ENCODE measurements at places on chromosomes 12 and 14.
A peak's percentile ranks its signal among the peaks of the same experiment; 100 is the strongest.

- DNase-seq, result peak; percentile 94
Measured at GRCh38 chr14:49633640-49634546, 1.2 kb downstream of the DNAAF2 start.

DNA sequence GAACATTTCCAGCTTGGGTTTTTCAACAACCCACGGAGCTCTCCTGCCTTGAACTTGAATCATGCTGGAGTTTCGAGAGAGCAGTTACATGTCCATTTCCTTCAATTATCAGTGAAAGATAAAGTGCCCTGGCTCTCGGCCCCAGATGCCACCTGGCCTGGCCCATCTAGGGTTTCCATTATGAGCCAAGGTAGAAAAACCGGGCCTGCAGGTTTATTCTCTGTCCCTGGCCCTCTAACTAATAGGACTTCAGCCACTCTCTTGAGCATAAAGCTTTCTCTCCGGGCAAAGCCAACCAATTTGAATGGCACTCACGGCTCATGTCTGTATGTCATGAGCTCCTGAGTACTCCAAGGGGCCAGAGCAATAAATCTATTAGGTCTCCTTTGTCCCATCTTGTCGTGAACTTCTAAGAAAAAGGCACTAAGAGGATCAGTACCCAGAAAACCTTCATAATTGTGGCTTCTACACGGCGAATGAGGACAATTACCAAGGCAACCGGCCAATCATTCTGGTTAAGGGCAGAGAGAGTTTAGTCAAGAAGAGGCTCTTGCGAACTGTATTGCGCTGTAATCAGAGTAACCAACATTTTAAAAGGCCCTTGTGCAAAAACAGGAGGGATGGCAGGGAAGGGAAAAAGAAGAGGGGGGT lies 392.3 kb downstream of the MED13L start:
- DNase-seq, result no peak

GRCh38 chr14:105890474-105891220 lies 364.3 kb downstream of the TMEM121 start:
- DNase-seq, result no peak

- DNase-seq, result no peak
Measured at GRCh38 chr12:76113800-76114757, 29.6 kb upstream of the NAP1L1 start.

DNA sequence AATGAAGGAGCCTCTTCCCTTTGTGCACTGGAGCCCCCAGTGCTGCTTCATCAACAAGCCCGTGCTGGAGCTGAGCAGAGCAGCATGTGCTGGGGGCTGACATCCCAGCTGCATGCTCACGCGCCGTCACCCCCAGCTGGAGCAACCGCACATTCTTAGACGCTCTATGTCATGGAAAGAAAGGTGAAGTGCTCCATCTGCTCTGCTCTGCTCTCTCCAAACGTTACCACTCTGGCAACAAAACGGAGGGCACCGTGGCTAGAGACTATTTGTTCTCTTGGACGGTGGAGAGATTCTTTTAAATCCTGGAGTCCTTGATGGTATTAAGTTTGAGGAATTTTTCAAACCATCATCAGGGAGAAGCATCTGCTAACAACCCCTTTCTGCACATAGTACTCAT lies 208.4 kb downstream of the C12orf75 start:
- DNase-seq, result no peak

DNA sequence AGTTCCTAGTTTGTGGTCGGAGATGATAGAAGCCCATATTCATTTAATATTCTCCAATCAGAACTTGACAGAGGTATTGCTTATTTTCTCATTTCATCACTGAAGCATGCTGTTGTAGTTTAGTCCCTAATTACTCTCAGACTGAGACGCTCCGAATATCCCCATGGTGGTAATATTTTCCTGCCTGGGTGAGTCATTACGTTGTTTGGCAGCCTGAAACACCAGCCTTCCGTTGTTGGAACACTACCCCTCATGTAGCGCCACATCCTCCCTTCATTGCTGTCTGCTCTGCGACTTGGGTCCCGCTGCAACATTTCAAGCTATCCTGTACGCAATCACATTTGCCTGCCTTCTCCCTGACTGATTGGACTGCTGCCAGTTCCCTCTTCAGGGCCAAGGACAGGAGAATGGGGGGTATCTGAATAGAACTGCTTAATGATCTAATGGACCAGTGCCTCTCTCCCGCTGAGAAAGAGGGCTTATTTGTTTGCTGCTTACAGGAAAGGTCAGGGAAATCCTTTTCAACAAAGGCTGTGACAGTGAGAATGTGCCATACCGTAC lies 369.1 kb downstream of the NPAS3 start:
- peak; percentile 89 for DNase-seq

DNA sequence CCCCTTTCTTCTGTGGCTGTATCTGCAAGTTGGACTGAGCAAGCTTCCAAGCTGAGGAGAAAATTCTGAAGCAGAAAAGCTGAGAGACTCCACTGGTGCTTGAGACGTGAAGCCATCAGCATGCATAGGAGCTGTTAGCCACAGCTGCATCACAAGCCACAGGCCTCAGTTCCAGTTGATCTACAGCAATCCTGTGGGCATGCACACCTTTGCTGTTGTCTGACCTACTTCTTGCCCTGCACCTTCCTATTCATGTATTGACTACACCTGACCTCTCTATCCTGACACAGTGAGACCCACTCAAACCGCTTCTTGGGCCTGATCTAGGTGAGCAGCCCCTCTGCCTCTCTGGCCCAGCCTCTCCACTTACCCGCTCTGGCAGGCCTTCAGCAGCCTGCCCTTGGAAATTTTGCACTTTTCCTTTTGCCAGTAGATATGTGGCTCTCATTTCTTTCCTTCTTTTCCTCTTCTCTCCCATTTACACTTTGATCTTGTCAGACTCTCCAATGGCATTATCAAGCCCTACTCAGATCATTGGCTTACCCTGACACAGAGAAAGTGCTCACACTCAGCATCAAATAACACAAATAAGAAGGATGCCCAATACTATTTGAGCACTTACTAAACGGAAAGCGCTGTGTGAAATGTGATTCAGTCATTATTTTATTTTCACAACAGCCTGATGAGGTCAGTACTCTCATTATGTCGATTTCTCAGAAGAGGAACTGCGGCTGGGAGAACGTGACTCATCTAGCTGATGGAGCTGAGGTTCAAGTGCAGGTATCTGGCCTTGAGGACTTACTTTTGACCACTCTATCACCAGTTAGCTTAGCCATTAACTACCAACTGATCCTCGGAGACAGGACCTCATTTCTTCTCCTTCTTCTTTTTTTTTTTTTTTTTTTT lies 21.9 kb upstream of the PTGR2 start:
- peak; percentile 84 for DNase-seq

GRCh38 chr14:73251516-73252215 lies 14.4 kb downstream of the PAPLN start:
- no peak for DNase-seq

- no peak for DNase-seq
Measured at GRCh38 chr14:60420050-60420449, 65.8 kb downstream of the C14orf39 start.

DNA sequence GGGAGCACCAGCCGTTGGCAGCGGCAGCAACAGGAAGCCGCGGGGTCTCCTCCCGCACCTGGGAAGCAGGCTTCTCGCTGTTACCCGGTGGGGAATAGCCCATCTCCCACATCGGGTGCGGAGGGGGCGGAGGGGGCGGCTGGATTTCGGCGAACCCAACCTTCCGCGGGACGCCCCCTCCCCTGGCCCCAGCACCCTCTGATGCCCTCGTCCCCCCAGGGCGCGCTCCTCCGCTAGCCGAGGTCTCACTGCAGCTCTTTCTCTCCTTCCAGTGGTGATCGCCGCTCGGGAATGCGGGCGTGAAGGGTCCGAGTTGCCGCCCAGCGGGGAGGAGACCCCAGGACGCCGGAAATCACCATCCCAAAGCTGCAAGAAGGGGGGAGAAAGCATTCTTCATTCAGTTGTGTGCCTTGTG lies 303 bp downstream of the SAMD4A start:
- no peak for DNase-seq

DNA sequence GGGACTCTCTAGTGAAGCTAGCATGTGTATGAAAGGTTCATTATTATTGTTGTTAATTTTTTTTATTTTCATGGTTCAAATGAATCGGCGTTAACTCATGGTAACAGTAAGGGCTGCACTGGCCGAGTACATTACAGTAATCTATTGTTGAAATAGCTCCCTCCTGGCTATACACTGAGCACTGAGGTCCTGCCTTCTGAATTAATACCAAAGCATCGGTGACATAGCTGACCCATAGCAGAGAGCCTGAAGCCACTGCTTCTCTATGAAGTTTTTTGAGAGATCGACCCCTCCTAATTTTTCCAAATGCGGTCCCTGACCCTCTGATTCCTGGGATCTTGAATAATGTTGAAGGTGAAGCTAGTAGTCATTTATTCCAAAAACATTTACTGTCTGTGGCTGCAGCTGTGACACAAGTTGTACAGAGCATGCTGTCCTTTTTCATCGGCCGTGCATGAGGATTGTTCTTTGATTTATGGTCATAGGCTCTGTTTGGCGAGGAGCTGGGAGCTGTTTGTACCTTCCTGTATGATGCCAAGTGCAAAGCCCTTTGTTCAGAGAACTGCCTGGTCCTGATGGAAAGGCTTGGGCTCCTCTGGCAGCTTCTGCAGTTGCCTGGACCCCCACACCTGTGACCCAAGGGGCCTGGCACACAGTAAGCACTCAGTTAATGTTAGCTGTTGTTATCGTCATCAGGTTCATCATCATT lies 486.5 kb downstream of the EGLN3 start:
- no peak for DNase-seq

DNA sequence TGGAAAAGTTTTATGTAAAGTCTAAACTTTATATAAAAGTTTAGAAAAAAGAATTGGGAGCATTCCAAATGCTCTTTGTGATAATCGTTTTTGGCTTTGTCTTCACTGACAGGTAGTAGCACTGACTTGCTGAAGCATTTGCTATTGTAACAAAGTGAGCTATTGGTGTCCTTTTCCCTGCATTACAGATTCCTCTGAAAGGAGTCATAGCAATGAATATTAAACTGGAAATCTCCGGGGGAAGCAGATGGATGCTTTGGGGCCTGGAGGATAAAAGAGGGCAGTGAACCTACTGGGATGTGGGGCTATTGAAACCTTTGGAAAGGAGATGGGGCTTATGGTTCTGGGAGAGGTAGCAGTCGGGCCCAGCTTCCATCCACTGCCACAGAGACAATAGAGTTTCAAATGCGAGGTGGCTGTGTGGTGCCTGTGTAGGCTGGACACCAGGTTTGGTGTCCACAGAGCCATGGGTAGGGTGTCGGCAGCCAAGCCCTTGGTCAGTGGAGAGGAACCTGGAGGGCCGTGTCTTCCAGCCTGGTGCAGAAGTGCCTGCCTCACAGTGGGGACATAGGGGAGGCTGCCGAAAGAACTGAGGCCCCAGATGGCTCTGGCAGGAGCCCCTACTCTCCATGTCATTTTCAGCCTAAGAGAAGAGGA lies 10.1 kb downstream of the GSG1 start:
- peak; percentile 29 for DNase-seq

GRCh38 chr12:51217133-51217967 lies 512 bp downstream of the POU6F1 start:
- DNase-seq, result peak; percentile 16

DNA sequence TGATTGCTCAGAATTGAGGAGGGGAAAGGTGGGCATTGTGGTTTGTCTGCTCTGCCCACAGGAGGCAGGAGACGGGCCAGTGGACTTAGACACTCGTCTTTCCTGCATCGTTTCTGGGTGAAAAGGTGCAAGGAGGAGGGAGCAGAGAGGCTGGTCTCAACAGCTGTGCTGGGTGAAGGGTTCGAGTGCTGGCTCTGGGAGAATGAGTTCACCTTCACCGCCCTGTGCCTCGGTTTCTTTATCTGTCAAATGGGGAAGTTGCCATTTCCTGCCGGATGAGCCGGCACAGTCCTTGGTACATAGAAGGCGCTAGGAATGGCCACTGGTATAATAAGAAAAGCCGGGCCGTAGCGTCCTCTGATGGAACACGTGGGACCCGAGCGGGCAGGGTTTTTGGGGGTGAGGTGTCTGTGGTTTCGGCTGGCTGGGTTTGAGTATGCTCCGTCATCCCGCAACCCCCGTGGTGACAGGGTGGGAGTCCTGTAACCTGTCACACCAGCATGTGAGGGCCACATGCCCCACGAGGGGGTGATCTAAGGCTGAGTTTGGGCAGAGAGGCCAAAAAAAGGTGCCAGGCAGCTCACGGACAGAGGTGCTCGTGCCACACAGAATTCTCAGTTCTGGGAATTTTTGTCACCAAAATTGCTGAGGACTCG lies 7.3 kb downstream of the BCL7A start:
- no peak for DNase-seq

DNA sequence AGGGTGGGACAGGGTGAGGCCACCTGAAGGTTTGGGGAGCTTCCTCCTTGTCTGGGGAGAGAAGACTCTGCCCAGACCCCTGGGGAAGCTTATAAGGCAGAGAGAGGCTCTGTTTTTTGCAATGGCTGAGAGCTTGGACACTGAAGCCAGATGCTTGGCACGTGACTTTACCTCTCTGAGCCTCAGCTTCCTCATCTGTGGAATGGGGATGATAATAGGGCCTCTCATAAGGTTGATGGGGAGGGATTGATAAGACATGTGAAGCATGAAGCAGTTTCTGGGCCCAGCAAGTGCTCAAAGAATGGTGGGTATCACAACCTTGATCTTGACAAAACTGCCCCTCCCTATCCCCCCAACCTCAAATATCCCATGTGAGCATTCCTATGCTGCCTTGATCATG lies 195.4 kb upstream of the LHX5 start:
- no peak for DNase-seq

DNA sequence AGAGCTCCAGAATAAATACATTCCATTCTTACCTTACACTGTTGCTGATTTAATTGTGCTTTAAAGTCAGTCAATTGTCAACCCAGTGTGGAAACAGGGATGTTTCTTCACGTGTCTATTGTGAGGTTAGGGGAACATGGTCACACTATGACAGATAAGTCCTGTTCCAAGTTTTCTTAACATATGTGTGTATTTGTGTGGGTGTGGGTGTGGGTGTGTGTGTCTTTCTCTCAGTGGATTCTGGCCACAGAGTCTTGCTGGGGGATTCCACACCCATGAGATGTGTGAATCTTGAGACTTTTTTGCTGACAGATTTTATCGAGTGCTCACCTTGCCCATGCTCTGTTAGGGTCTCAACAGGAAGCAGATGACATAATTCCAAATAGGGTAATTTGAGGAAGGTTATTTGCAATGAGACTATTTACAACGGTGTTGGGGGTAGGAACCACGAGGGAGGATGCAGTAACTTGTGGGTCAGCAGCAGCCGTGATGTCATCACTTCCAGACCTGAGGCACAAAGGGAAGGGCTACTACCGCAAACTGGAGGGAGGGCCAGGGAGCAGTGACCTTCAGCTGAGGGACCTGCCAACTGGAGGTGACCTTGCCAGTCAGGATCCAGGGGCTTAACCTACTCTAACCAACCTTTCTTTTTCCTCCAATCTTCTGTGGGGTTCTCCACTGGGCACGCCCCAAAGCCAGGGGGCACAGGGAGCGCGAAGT lies 1.9 kb upstream of the VRK1 start:
- DNase-seq, result no peak

Measured in fibroblast of gingiva (primary cell).